ENCODE measurements at places on chromosomes 12 and 14.

DNA sequence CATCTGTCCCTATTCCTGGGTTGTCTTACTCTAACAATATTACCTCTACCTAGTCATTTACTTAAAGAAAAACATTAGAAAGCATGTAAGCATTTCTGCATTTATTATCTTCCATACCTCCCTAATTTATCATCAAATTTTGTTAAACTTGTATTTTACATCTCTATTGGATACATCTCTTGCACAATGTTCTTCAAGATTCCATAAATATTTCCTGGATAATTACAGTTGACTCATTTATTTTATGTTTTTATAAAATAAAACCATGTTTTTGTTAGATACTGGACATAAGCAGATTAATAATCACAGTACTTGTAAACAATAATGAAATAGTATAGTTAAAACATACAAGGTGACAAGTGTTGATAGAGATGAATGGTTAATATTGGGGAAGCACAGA lies 209.0 kb downstream of the TMTC3 start:
- DNase-seq, result no peak

DNA sequence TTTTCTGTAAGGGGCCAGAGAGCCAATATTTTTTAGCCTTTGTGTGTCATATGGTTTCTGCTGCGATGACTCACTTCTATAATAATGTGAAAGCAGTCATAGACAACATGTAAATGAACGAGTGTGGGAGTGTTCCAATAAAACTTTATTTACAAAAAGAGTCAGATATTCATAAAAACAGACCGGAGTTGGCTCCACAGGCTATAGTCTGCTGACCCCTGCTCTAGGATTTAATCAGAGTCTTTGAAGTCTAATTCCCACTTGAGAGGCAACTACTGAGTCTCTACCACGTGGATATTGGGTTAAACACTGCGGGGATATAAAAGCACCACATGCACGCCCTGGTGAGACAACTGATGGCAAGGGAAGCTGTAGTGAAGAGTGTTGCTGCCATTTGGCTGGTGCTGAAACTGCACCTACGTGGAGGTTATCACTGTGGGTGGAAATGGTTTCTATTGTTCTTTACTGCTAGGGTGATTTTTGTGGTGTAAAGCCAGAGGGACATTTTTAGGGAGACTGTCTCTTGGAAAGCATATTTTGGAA lies 3.6 kb upstream of the NINJ2 start:
- DNase-seq, result no peak

DNA sequence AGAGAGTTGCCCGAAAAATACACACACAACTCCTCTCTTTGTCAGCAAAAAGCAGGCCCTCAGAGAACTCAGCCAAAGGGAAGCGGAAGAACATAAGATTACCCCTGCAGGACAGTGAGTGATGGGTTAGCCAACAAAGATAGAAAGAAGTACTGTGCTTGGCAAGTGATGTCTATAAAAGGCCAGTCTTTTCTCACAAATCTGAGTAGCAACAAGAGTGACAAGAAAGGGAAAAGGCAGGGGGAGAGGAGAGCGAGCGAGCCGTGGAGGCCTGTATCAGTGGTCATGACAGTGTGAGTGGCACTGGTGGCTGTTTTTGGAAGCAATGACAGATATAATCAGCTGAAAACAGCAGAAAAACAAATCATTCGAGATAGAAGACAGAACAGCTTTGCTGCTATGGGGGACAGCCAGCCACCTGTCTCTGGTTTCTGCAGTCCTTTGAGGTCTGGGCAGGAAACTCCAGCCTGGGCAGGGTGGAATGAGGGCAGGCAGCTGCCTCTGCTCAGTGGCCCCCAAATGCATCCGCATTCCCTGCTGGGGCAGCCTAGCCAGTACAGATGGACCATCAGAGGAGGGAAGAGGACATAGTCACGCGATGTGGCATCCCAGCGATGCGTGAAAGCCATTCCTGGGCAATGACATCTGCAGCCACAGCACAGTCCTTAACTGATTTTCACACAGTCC lies 74.7 kb downstream of the TRIM9 start:
- no peak for DNase-seq

GRCh38 chr12:104303538-104304151 lies at the start of gene EID3:
Gene EID3, plus strand, starts transcription at chr12:104303739. Its CDS starts 196 bp downstream, at chr12:104303935.
- DNase-seq, result no peak

DNA sequence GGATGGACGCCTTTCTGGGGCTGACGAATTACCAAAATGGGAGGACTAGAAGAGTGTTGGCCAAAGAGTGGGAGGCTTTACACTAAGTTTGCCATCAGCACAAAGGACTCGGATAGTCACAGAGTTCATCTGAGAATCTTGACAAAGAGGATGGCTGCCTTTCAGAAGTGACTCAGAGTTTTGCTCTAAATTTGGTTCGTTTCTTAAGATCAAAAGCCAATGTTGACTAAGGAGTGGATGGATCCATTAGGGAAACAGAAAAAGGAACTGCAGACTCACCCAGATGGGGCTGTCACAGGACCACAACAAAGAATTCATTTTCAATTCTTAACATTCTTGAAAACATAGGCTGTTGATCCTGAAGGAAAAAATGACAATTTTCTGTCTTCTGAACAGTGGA lies 81.3 kb upstream of the DUSP6 start:
- DNase-seq, result no peak

DNA sequence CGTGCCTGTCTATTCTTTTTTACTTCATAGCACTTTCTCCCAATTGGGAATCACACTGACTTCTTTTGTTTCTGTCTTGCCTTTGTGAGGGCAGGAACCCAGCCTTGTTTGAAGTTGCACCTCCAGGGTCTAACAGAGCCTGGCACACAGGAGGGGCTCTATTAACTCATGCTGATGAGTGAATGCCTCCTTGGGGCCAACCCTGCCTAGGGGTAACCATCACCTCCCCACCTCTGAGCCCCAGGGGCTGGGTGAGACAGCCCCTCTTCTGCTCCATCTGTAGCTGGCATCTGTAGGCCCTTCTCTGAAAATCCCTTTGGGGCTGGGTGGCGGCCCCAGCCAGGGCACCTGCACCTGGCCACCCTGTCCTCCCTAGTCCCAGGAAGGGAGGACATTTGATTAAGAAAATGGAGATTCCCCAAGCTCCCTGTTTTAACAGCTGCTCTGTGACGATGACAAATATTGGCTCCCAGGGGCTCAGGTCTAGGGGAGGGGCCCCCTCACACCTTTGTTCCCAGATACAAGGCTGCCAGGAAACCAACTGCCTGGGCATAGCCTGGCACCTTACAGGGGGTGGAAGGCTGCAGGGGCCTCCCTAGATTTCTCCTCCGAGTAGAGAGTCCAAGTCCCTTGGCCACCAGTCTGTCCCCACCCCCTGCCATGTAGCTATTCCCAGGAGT lies 11.8 kb downstream of the TAMALIN start:
- no peak for DNase-seq
